Fibroblast of skin of right biceps (primary cell): ENCODE measurements at places on chromosomes 4 and X.

DNA sequence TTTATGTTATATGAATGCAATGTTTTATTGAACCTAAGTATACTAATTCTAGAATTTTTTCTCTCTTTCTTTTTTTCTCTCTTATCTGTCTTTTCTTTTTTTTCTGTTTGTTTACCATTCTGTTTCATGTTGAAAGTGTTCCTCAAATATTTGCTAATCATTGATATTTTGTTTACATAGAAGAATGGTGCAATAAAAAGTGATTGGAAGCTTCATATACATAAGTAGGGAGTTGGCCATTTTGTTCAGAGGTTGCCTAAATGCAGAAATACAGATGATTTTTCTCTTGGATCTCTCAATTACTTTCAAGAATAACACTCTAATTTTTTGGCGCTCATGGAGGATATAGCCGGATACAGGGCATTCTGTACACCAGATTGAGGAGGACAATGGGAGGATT is 5.7 kb upstream of the SERTM2 start:
- DNase-seq = no peak

- no peak for DNase-seq
Measured at GRCh38 chrX:24090300-24091200, 35.8 kb downstream of the EIF2S3 start.

DNA sequence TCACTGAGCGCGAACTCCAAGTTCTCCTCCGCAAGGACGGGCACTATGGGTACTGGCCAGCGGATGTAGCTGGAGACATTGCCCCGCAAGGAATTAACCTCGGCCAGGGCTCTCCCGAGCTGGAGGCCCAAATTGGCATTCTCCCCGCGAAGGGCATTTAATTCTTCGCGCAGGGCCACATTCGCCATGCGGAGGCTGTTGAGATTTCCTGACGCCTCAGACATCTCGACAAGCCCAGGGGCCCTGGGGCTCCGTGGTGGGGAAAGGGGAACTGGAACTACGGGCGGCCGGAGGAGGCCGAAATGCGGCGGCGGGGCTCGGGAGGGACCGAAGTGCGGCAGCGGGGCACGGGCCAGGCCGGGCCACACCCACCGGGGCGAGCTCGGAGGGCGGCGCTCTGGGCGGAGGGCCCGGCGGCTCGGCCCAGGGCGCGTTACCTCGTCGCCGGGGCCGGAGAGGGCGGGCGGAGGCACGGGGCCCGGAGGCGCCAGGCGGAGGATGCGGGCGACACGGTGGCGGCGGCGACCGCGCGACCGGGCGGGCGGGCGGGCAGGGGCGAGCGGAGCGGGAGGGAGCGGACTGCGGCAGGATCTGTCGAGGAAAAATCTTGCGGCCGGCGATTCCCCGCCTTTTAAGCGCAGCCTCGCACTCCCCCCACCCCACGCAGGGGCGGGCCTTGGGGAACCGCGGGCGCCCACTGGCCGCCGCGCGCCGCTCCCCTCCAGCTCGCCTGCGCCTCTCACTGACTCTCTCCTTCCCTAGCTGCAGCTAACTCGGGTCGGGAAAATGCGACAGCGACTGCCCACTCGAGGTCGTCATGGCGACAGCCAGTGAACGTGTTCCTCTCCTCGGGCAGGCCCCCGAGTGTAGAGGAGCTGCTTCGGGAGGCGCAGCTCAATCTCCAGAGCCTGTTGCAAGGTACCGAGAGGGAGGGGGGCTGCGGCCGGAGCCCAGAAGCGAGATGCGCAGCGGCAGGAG is at the start of gene RTL5:
Gene RTL5, minus strand, starts transcription at position 599 of the 978 bp plus-strand sequence.
- peak; percentile 88 for DNase-seq

DNA sequence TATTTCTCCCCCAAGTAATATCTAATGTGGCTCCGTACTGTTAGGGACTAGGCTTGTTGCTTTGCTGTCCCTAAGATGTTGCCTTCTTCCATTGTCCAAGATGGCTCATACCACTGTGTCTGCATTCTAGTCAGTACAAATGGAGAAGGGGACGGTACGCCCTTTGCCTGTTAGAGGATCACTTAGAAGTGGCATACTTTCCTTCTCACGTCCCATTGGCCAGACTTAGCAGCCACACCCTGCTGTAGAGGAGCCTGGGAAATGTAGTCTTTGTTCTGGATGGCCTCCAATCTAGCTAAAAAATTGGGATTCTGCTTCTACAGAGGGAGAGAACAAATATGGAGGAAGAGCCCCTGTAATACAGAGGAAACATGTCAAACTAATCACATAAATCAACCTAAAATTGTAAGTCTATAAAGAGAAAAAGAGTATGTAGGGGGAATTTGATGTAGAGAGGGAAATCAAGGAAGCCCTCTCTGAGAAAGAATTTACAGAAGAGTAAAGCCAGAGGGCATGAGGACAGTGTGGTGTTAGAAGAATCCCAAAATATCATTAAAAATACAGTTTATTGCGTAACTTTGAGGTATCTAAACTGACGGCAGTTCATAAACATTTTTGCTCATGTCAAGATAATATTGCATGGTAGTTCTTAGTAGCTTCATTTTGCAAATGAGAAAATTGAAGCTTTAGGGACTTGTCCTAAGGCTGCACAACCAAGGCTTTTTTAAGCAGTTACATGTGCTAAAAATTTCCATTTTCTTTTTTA is 15.1 kb downstream of the PRIMPOL start:
- DNase-seq = peak; percentile 10

- no peak for DNase-seq
Measured at GRCh38 chrX:115494161-115494560, 66.8 kb upstream of the PLS3 start.
